LNCaP clone FGC (cell line): ENCODE measurements at places on chromosomes 13 and 19.

DNA sequence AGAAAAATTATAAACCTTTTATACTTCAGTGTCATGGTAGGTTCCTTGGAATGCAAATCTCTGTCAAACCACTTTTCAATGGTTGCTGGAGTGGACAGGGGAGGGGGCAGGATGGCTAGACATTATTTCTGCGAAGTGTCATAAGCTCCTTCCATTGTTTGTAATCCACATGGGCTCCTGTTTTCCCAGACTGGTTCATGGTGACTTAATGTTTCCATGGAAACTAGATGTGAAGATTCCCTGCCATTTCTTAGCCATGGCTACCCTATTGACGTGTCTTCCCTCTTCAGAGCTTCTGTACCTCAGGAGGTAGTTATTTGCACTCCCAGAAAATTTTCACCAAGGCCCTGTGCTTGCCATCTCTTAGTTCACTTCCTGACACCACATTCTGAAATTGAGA lies 95.3 kb downstream of the UFM1 start:
- no peak for DNase-seq

DNA sequence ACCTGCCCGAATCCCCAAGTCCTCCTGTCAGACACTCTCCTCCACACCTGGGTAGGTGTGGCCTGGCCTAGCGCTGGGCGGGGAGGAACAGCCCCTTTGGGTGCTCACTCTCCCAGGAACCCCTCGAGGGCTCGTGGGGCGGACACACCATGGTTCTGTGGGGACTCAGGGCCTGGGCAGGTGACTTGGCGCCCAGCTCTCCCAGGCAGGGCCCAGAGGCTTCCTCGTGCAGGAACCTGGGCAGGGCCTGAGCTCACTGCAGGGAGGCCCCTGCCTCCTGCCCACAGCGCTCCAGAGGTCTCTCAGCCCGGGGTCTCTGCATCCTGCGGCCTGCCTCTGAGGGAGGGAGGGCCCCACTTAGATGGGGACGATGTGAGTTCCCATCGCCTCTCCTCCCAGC lies 11.9 kb downstream of the LSM4 start:
- DNase-seq = no peak

DNA sequence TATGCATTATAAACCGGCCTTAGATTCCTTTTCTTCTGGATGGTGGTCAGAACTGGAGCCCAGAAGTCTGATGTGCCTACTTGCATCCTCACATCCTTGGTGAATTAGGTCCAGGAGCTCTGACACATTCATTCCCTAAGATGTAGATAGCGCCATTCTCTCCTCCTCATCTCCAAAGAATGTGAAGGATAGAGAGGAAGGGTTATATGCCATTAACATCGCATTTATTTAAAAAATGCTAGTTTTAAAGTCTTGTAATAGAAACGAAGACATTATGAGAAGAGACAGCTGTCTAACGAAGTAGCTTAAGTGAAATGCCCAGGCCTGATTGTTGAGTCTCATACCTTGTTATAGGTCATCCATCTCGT lies 9.7 kb downstream of the MBNL2 start:
- no peak for DNase-seq

DNA sequence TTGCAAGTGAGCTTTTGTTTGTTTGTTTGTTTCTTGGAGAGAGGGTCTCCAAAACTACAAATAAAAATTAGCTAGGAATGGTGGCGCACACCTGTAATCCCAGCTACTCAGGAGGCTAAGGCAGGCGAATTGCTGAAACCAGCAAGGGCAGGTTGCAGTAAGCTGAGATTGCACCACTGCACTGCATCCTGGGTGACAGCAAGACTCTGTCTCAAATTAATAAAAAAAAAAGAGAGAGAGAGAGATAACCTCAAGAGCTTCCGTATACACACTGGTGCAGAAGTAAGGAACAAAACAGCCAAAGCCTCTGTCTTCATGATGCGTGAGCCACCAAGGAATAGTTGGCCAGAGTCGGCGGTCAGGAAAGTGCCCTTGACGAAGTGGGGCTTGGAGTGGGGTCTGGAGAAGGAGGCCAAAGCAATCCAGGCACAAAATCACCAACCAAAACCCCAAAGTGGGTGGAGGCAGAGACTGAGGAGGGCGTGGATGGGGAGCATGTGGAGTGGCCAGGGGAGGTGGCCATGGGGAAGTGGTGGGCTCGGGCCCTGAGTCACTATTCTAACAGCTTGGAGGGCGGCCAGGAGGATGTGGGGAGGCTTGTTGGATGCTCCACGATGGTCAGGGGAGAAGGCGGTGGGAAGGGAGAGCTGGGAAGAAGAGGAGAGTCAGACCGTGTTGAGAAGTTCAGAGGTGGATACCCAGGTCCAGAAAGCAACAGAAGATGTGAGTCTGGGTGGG lies 21.2 kb upstream of the TOMM40 start:
- DNase-seq = no peak

DNA sequence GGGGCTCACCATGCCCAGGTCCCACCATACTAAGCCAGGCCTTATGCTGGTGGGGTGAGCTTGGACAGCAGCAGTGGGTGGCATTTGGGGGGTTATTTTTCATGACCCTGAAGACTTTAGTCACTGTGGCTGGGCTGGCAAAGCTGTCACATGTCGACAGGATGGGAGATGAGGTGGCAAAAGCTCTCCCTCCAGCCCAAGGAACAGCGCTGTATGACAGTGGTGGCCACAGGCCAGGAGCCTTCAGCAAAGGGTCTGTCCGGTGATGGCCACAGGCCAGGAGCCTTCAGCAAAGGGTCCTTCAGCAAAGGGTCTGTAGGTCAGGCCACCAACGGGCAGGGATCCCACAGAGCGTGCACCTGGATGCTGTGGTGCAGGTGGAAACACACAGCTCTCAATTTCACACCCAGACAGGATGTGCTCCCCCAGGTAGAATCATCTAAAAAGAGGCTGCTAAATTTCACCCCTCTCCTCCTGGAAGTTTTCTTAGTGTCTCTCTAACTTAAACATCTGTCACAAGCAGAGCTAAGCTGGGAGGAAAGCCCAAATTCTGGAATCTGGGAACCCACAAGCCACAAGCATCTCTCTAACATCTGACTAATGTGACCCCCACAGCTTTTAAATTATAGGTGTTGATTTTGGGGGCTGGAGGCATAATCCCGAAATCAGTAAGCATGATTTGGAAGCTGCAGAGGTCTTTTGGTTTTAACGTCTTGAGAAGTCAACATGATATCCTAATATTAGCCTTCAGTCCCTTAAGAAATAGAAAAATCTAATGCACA lies 23.0 kb downstream of the COL4A1 start:
- DNase-seq = no peak
